Cardiac muscle cell (in vitro differentiated cells and primary cell): ENCODE measurements at places on chromosomes 4 and X. TPM values are rescaled to one million over a fixed set of nuclear protein-coding genes. Genes with fewer than 3 reads are reported as not detected.

DNA sequence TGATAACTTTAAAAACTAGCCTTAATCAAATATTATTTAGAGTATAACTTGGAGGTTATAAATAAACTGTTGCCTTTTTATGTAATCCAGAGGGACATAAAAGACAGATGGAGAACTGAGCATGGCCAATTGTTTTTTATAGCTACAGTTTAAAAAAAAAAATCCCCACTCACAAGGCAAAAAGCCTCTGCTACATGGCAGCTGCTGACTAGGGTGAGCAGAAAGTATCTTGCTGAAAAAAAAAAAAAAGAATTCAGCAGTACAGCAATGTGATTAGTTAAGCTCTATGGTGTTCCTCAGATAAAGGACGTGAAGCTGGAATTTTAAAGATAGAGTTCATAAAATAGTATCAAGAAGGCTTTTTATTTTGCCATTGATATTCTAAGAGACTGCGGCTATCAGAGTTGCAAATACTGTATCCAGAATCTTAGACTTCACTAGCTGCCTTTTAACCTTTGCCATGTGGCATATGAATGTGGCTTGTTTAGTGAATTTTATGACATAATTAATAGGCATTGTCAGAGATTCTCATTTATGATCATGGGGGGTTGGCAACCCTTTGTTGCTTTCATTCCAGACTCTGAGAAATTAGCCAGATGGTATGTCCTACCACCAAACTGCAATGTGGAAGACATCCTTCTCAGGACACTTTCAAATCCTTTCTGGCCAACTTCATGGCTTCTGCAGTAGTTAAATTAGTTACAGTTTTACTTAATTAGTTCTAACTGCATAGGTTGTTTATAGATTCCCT, 498.0 kb downstream of the STPG2 start:
- H3K27ac ChIP-seq, result no peak overlapping the region
- DNase-seq, result no peak
- H3K4me1 ChIP-seq, result no peaks in the 10 kb centered on the region
- H3K36me3 ChIP-seq, result no peaks in the 10 kb centered on the region
- H3K4me3 ChIP-seq, result no peak overlapping the region

- no peaks in the 10 kb centered on the region for H3K4me1 ChIP-seq
- no peak overlapping the region for H3K4me3 ChIP-seq
- H3K27me3 ChIP-seq, result no peaks in the 10 kb centered on the region
- no peak for DNase-seq
Measured at GRCh38 chr4:99400831-99401230, 34.3 kb downstream of the ADH7 start.

DNA sequence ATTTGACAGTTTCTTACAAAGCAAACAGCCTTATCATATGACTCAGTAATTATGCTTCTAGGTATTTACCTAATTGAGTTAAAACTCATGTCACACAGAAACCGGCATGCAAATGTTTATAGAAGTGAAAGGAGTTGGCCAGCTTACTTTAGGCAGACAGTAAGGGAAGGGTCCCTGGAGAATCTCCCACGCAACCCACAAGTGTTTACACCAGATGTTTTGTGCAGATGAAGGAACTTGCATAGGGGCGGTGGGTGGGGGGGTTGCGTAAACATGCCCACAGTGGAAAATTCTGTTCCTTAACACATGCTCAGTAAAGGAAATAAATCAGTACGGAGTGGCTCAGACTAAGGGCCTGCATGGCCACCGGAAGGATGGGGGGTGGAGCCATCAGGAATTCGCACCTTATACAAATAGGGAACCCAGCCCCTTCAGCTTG, 330.5 kb upstream of the AADAT start:
- H3K4me1 ChIP-seq, result no peaks in the 10 kb centered on the region
- H3K27me3 ChIP-seq, result no peaks in the 10 kb centered on the region
- no peak overlapping the region for H3K4me3 ChIP-seq
- H3K27ac ChIP-seq, result no peak overlapping the region

GRCh38 chrX:110795645-110796406, at the start of gene CHRDL1:
TSS of gene CHRDL1 (minus strand) at chrX:110795817. CDS start at chrX:110792181, 3,636 bp downstream.
- H3K36me3 ChIP-seq, result no peaks in the 10 kb centered on the region
- peaks cover 80% of the 10 kb centered on the region for H3K27me3 ChIP-seq
- H3K4me1 ChIP-seq, result no peaks in the 10 kb centered on the region
- H3K27ac ChIP-seq, result no peak within 1 kb of the TSS
- peak within 1 kb of the TSS; percentile 45 for H3K4me3 ChIP-seq
- DNase-seq, result no peak

DNA sequence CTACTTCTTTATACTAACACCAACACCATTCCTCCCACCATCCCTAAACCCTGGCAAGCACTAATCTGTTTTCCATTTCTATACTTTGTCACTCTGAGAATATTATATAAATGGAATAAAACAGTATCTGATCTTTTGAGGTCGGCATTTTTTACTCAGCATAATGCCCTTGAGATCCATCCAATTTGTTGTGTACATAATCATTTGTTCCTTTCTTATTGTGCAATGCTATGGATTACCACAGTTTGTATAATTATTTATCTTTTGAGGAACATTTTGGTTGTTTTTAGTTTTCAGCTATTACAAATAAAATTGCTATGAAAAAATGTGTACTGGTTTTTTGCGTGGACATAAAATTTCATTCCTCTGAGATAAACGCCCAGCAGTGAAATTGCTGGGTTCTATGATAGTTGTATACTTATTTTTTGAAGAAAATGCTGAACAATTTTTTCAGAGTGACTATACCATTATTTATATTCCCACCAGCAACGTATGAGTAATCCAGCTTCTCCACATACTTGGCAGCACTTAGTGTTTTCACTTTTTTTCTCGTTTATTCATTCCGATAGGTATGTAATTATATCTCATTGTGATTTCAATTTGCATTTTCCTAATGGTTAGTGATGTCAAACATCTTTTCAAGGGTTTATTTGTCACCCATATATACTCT, 154.3 kb upstream of the DCAF8L1 start:
- no peak overlapping the region for H3K27ac ChIP-seq
- H3K36me3 ChIP-seq, result no peaks in the 10 kb centered on the region
- no peaks in the 10 kb centered on the region for H3K27me3 ChIP-seq
- DNase-seq, result peak; percentile 35
- H3K4me1 ChIP-seq, result no peaks in the 10 kb centered on the region
- no peak overlapping the region for H3K4me3 ChIP-seq

- H3K27me3 ChIP-seq, result no peaks in the 10 kb centered on the region
- no peak for DNase-seq
- H3K27ac ChIP-seq, result peak overlapping the region; percentile 36
- H3K4me1 ChIP-seq, result no peaks in the 10 kb centered on the region
Measured at GRCh38 chrX:12975670-12975965, 708 bp downstream of the TMSB4X start.

GRCh38 chr4:56253666-56254305, 133.5 kb downstream of the AASDH start:
- no peak for DNase-seq
- no peaks in the 10 kb centered on the region for H3K27me3 ChIP-seq
- H3K27ac ChIP-seq, result no peak overlapping the region
- no peaks in the 10 kb centered on the region for H3K36me3 ChIP-seq
- no peaks in the 10 kb centered on the region for H3K4me1 ChIP-seq
- H3K4me3 ChIP-seq, result no peak overlapping the region

GRCh38 chr4:120105472-120105871, 38.8 kb upstream of the MAD2L1 start:
- H3K36me3 ChIP-seq, result no peaks in the 10 kb centered on the region
- H3K4me3 ChIP-seq, result no peak overlapping the region
- no peak overlapping the region for H3K27ac ChIP-seq
- no peaks in the 10 kb centered on the region for H3K27me3 ChIP-seq

The ADH7 gene
- not detected in 2 replicates for total RNA-seq

The ZFP92 gene
- total RNA-seq, result 0.09 TPM in 1 of 2 replicates, not detected in the other
